ENCODE measurements at places on chromosomes 4 and X.

DNA sequence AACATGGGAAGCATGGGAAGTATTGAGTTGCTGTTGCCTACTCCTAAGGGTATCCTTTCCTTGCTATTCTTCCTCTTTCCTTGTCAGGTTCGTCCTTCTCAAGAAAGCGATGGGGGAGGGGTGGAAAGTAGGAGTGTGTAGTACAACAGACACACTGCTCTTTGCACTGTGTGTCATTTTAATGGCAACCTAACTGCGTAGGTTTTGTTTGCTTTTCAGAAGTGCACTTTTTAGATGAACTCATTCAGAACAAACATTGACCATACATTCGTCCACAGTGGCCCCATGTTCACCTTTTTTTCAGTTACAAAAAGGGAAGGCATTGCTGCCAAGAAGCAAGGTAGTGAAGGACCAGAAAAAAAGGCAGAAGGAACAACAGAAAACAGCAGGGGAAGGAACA is 10.2 kb upstream of the YIPF6 start:
- no peak for DNase-seq

DNA sequence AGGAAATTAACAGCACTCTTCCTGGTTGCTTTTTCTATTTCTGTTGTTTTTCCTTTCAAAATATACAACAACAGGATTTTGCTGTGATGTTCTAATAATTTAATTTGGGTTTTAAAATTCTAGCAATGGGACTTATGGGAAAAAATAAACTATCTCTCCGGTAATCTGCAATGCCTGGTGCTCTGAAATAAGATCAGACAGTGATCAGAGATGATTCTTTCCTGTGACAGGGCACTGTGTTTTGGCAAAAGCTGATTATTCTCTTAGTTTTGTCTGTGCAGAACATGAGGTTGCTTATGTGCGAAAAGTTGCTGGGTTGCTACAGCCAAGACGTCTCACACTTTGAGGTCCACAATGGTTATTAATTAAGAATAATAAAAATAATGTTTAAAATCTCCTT is 291.7 kb downstream of the FBXO8 start:
- DNase-seq = no peak

DNA sequence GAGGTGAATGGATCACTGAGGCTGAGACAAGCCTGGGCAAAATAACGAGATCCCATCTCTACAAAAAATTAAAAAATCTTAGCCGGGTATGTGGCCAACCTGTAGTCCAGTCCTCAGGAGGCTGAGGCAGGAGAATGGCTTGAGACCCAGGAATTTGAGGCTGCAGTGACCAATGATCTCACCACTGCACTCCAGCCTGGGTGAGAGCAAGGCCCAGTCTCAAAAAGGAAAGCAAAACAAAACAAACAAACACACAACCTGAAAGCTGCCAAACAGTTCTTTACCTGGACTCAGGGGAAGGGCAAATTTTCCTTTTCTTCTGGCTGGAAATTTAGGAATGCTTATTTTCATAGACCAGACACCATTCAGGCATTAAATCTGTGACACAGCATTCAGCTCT is 163.1 kb upstream of the FAT1 start:
- DNase-seq = no peak

GRCh38 chr4:27094783-27095182 is 234.1 kb downstream of the STIM2 start:
- no peak for DNase-seq
